ENCODE measurements at places on chromosomes 7 and 10.
A peak's percentile ranks its signal among the peaks of the same experiment; 100 is the strongest.

DNA sequence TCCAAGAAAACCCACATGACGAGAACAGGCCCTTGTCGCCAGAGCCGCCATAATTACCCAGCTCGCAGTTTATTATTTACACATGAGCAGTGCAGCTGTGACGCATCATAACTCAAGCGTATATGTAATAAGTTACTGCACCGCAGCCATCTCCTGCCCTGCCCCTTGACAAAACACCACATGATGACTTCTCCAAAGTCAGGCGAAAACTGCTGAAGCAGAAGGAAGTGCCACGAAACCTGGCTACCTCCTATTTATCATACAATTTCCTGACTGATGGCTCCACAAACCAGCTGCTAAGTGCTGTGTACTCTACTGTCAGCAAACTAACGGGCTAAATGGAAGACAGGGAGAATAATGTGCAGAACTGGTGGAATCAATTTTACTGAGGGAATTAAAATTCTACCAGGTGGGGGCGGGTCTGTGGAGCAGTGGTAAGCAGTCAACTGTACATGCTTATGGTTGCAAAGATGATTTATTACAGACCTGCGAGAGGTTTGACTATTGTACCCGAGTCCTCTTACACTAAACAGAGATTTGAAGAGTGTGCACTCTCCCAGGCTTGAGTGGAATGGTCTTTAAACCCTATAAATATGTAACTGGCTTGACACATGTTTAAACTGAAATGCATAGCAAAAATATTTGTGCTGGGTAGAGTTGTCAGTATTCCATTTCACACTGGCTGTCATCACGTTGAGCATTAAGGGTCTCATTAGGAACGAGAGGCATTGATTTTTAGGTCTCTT is 156.0 kb downstream of the GLI3 start:
- no peak for DNase-seq

- no peak for DNase-seq
Observed at GRCh38 chr7:1358376-1359050, 100.8 kb downstream of the MICALL2 start.

GRCh38 chr7:22611758-22612079 is 111.7 kb upstream of the STEAP1B start:
- no peak for DNase-seq

DNA sequence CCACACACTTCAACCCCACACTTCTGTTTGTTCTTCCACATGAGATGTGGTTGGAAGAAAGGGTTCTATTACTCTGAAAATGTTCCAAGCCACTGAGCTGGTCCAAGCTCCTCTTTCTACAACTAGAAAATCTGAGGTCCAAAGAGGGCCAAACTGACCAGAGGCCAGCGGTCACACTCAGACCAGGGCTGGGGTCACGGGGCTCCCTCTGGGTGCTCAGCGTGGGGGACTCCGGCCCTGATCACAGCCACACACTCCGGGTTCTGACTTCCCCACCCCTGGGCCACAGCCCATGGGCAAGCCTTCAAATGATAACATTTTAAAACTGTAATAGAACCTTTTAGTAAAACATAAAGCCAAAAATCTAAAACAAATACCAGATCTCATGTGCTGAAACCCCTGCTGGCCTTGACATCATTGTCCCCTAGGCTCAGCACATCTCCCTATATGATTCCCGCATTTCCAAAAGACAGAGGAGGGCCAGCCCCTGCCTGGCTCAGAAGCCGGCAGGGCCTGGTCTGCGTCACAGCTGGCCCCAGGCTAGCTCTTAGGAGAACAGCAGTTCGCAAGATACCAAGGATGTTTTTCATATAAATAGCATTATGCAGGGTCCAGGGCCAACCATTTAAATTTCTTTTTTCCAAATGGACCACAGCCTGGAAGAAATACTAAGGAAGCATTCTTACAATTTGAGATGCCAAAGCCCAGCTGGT is 3.3 kb downstream of the CRYGN start:
- DNase-seq = no peak

GRCh38 chr10:35417795-35418194 is 81.5 kb downstream of the CCNY start:
- no peak for DNase-seq

DNA sequence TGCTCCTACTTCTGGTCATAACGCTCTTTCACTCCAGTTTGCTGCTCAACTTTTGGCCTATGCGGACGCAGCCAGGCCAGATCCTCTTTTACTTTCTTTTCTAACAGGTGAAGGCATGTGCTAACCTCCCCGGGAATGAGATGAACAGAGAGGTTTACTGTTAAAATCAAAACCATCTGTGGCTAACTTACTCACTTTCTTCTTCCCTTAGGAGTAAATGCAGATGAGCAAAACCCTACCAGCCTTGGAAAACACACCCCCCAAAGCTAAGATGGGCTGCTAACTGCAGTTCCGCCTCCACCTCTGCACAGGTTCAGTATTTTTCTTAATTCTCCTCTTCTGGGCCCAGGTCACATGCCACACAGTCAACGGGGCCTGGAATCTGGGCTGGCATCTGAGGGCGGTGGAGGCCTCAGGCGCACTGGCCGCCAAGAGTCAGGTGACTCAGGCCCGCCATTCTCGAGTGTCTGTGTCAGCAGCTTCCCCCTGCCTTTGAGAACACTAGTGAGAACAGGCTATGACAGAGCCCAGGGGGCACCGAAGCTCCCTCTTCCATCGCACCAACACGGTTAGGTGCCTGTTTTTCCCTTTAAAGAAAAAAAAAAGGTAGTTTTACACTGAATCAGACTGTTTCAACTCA is 11.1 kb downstream of the FAM53B start:
- DNase-seq = peak; percentile 41

GRCh38 chr10:50556237-50557120 is 67.3 kb downstream of the SGMS1 start:
- DNase-seq = no peak

- no peak for DNase-seq
Observed at GRCh38 chr7:85659364-85659763, 472.5 kb upstream of the SEMA3D start.

Data from CD4-positive, alpha-beta T cell (primary cell).